Effector memory CD4-positive, alpha-beta T cell (primary cell): ENCODE measurements at places on chromosomes 11 and 22.
A peak's percentile ranks its signal among the peaks of the same experiment; 100 is the strongest.

DNA sequence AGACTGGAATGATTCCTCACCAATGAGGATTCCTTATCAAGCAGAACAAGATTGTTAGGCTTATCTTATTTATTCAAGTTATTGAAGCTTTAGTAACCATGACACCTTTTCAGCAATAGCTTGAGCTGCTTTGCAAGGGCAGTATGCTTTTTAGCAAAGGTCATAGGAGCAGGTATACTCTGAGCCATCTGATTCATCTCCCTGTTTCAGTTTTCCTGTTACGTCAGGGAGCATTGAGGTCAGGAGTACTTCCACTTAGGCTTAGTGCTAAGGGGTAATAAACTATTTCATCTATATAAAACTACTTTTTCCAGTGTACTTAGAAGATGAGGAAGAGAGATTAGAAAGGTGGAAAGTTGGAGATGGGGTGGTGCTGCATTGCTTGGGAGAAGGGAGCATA, 17.7 kb upstream of the ANKRD42 start:
- no peak for DNase-seq

DNA sequence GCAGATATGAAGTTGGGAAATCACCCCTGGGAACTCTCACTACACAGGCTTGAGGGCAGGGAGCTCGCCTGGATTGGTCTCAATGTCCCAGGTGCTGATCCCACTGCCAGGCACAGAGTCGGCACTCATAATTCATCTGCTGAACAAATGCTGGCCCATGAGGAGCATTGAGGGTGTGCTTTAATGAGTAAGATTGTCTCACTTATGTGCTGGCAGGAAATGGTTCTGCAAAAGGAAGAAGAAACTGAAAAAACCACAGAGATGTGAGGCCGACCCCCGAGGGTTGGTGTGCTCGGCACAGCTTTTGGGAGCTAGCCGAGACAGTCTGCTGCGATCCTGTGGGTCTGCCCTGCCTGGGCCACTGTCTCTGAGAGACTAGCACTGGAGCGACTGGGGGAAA, 9.4 kb downstream of the PLAAT2 start:
- peak; percentile 39 for DNase-seq

GRCh38 chr11:72776844-72777754, 16.7 kb downstream of the STARD10 start:
- DNase-seq, result no peak

DNA sequence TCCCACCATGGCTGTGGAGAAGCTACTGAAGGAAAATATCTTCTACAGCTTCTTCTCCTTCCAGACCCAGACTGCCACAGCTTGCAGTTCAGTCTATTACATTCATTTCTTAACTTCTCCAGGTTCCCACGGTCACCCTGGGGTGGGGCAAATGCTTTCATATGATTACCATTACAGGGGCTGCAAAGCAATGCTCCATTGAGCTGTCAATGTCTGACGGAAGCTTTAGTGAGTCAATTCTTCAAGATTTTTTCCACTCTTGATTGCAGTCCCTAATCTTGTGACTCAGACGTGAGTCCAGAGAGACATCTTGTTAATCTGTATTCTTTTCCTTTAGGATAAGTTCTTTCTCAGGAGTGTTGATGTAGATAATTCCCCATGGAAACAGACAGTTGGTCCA, 233.4 kb upstream of the DDI1 start:
- DNase-seq, result no peak

DNA sequence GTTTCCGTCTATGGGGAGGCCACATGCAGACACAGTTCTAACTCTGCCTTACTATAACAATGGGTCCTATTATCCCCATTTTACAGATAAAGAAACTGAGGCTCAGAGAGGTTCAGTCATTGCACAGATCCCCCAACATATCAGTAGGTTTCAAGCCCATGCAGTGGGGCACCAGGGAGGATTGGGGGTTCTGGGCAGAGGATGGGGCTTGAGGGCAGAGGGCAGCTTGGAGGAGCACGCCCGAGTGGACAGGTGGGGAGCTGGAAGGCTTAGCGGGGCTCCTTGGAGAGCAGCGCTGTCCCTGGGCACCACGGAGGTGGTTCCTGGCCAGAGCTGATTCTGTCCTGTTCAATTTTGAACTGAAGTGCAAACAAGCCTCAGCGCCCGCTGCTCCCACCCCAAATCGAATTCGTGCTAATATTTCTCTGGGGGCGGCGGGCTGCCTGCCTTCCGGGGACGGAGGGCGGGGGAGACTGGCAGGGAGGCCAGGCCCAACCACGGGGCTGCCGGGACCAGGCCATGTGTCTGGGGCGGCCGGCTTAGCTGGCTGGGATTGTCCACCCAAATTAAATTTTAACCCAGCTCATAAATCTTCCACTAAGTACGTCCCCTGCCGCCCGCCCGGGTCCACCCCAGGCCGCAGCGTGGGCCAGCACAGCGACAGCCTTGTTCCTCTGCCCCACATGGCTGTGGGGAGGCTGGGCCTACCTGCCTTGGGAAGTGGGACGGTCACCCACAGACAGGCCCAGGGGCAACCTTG, 49.4 kb downstream of the FLRT1 start:
- DNase-seq, result no peak

DNA sequence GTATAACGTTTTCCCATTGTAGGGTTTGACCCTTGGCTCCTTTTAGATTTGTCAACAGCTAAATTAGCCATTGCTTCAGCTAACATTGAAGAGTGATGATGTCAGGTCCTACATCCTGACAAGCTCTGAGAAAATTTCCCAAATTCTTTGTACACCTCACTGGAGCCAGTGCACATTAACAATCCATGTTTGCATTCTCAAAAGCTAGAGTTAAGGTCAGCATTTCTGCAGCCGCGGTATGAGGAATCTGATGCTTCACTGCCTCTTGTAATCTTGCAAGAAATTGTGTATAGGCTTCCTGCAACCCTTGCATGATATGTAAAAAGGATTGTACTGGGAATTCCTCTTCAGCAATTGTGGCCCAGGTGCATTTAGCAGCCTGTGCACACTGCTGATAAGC, 33.1 kb upstream of the NCAM1 start:
- no peak for DNase-seq

- DNase-seq, result no peak
Measured at GRCh38 chr22:37197451-37198257, 9.6 kb upstream of the C1QTNF6 start.

- DNase-seq, result no peak
Measured at GRCh38 chr11:27183672-27184457, 143.2 kb downstream of the BBOX1 start.

DNA sequence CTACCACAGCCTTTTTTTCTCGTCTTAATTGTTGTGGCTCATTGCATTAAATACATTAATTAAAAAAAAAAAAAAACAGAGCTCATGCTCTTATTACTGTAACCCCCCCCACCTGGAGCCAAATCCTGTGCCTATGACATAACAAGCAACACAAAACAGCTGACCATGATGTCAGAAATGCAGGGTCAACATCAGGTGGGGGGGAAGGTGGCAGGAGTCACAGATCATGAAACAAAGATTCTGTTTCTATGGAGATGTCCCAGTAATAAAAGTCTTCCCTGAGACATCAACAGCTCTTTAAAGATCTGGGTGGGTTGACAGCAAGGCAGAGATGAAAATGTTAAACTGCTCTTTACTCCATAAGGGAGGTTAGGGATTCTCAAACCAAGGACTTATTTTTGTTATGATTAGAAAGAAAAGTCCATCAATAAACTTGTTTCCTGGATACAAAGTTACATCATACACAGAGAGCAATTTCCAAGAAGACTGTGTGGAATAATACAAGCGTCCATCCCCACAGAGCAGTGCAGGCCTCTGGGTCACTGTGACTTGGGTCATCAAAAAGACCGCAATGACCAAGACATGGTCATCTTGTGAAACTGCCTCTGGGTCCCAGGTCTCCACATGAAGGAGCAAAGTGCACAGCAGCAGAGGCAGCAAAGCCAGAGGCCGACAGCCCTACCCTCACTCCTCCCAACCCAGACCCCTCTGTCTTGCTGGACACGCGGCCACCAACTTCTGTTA, 42.7 kb upstream of the CYP2D6 start:
- no peak for DNase-seq

DNA sequence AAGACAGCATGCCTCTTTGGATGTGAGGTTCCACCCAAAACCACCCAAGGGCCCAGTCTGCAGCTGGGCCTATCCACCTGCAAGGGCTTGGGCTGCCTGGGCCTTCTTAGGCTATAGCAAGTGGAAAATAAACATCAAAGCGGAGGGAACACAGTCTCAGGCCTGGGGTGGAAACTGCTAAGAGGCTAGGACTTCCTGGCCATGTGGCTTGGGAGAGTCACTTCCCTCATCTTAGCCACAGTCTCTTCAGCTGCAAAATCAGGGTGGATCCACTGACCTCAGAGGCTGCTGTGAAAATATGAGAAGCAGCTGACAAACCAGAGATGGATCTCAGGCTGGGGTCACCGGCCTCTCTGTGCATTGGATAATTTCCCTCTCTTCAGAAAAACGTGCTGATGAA, 30.6 kb upstream of the TFIP11 start:
- DNase-seq, result no peak

DNA sequence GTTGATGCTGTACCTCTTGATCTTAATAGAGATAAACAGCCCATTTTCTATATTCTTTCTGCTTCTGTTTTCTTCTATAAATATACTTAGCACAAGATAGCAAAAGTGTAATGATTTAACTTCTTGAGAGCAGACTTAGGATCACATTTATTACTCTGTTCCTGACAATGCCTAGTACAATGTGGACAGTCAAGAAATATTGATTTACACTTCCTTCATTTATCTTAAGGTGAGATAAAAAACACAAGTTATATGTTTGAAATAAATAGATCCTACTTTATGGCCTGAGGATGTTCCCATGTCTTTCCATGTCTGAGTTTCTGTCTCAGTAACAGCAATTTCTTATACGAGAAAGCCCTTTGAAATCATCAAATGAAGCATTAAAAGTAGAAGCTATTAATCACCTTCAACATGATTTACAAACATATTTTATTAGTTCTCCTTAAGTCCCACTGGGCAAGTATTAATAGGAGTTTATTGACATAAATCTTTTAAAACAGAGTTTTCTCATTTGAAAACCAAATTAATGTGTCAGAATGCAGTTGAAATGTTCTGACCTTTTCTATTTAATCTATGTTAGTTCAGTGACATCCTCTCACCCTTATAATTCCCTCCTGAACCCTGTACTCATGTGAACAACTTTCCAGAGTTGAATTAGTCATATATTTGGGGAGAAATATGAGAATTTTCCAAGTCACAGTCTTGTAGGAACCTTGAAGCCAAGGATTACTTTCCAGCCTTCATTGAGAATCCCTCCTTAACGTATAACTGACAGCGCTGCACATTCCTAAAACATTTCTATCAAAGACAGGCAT, 1611.7 kb upstream of the TENM4 start:
- no peak for DNase-seq

- DNase-seq, result no peak
Measured at GRCh38 chr11:21514316-21514715, 678.6 kb upstream of the ANO5 start.

- no peak for DNase-seq
Measured at GRCh38 chr22:24430431-24431308, 3.3 kb downstream of the ADORA2A start.

- DNase-seq, result no peak
Measured at GRCh38 chr22:24049211-24049610, 38.1 kb downstream of the CABIN1 start.

GRCh38 chr22:49044091-49044490, 783.6 kb downstream of the BRD1 start:
- no peak for DNase-seq

DNA sequence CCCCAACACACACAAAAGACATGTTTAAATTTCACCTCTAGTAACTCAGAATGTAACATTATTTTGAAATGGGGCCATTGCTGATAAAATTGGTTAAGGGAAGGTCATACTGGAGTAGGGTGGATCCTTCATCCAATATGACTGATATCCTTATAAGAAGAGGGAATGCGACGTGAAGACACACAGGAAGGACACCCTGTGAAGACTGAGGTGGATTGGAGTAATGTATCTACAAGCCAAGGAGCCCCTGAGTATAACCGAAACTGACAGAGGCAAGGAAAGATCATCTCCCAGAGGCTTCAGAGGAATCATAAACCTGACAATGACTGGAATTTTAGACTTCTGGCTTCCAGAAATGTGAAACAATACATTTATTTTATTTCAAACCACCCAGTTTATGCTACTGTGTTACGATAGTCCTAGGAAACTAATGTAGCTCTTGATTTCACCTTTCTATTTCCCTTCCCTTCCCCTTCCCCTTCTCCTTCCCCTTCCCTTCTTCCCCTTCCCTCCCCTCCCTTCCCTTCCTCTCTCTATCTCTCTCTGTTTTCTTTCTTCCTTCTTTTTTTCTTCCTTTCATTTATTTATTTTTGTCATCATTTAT, 1775.4 kb downstream of the LRRC4C start:
- DNase-seq, result no peak

DNA sequence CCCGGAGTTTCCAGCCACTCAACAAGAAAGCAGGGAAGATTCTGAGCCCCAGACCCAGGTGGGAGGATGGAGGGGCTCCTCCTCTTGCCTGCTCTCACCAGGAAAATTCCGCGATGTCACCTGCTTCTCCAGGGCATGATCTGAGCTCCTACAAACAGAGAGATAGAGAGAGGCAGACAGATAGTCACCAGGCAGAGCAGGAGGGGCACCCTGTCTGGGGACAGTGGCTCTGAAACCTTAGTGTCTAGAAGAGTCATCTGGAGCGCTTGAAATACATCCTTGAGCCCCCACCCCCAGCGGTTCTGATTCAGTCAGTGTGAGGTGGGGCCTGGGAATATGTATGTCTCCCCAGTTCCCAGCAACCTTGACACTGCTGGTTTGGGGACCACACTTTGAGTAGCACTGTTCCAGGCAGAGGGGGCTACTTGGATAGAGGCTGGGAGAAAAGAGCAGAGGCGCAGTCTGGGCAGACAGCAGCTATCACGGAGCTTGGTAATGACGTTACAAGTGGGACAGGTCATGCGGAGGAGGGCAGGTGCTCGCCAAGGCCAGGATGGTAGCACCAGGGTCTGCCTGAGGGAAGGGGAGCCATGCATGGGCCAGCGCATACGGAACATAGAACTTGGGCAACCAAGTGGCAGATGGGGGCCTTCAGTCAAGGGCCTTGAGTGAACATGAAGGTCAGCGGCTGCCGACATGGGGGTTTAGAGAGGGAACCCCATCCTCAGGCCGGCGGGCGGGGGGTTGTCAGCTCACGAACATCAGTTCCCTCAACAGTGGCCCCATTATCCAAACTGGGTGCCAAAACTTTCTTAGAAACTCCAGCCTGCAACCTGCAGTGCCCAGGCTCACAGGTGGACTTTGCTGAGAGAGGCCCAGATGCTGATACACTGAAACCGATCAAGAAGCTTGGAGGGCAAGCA, 60.9 kb upstream of the MYEOV start:
- no peak for DNase-seq

DNA sequence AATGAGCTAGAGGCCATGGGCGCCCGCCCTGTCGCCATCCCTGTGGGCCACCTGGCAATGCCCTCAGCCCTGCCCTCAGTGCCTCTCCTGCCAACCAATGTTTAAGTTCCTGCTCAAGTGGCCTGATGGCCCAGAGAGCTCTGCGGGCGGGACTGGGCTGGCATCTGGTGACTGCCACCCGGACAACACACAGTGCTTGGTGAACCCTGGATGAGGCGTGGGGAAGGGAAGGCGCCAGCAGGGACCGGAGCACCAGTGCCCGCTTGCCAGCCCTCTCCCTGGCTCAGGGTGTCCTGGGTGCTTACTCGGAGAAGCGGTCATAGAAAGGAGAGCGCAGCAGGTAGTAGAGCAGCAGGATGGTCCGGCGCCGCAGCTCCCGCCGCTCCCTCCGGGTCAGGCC, 4.2 kb downstream of the PEX16 start:
- no peak for DNase-seq

- no peak for DNase-seq
Measured at GRCh38 chr11:101336858-101337257, 207.2 kb upstream of the PGR start.

- DNase-seq, result peak; percentile 30
Measured at GRCh38 chr11:9280655-9281301, 15.6 kb upstream of the DENND5A start.

- no peak for DNase-seq
Measured at GRCh38 chr11:73343076-73343873, 32.9 kb upstream of the RELT start.
